ENCODE measurements at places on chromosomes 1 and 21. TPM values are rescaled to one million over a fixed set of nuclear protein-coding genes. Genes with fewer than 3 reads are reported as not detected.
A peak's percentile ranks its signal among the peaks of the same experiment; 100 is the strongest.

- H3K4me1 ChIP-seq, result no peaks in the 10 kb centered on the region
- no peaks in the 10 kb centered on the region for H3K27me3 ChIP-seq
- no peak overlapping the region for H3K27ac ChIP-seq
- H3K4me3 ChIP-seq, result no peak overlapping the region
These were observed 63.9 kb downstream of the CHIA start for GRCh38 chr1:111354584-111354983.

DNA sequence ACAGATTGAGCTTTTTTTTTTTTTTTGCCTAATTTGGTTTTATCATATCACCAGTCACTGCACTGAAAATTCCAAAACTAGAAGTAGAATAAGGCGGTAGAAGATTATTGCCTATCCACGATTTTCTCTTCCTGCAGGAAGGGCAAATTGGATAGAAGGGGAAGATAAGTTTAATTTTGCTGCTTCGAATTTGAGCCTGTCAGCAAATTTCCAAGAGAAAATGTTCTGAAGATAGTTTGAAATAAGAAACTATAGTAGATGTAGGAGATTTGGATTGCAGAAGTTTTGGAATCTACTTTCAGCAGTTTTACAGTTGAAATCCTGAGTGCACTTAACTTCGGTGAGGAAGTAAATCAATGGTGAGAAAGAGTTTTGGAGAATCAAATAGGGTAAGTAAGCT lies 164.9 kb downstream of the PTBP2 start:
- no peaks in the 10 kb centered on the region for H3K27me3 ChIP-seq
- DNase-seq, result no peak
- H3K4me1 ChIP-seq, result no peaks in the 10 kb centered on the region
- no peak overlapping the region for H3K27ac ChIP-seq

Gene LIN28A
- total RNA-seq, result not detected

DNA sequence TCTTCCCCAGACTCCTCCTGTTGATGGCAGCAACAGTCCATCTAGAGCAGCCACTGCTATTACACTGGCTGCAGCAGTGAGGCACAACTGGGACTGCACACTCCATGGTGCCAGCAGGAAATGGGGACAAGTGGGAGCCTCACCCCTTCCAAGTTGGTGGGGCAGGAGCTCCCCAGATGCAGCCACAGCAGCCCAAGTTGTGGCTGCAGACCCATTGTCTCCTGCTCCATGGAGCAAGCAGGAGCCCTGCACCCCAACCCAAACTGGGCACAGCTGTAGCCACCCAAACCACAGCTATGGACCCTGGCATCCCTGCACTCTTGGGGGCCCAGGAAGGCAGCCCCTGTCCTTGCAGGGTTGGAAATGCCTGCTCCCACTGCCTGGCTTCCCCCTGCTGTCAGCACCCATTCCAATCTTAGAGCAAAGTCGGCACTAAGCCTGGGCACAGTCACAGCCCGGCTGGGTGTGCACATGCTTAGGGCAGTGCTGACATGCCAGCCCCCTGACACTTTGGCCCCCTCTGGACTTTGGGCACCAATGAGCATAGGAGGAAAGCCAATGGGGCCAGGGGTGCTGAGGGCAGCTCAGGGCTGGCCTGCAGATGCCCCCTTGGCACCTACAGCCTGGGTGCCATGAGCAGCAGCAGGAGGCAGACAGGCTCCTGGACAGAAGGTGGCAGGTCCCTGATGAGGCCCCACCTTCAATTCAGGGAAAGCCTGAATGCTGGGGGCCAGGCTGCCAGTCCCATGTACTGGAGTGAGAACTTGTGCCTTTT lies 44.0 kb downstream of the MATN1 start:
- peaks cover 11% of the 10 kb centered on the region for H3K27me3 ChIP-seq
- H3K4me1 ChIP-seq, result peaks cover 46% of the 10 kb centered on the region
- H3K36me3 ChIP-seq, result no peaks in the 10 kb centered on the region
- DNase-seq, result peak; percentile 58
- no peak overlapping the region for H3K27ac ChIP-seq

- DNase-seq, result no peak
- H3K4me1 ChIP-seq, result no peaks in the 10 kb centered on the region
- no peaks in the 10 kb centered on the region for H3K27me3 ChIP-seq
- no peak overlapping the region for H3K27ac ChIP-seq
- H3K4me3 ChIP-seq, result no peak overlapping the region
These were observed 196.4 kb downstream of the KAZN start for GRCh38 chr1:14794906-14795305.

Gene LRRC53
- not detected for total RNA-seq

- no peak for DNase-seq
- no peak overlapping the region for H3K27ac ChIP-seq
These were observed 121.6 kb upstream of the BARHL2 start for GRCh38 chr1:90838720-90839119.

DNA sequence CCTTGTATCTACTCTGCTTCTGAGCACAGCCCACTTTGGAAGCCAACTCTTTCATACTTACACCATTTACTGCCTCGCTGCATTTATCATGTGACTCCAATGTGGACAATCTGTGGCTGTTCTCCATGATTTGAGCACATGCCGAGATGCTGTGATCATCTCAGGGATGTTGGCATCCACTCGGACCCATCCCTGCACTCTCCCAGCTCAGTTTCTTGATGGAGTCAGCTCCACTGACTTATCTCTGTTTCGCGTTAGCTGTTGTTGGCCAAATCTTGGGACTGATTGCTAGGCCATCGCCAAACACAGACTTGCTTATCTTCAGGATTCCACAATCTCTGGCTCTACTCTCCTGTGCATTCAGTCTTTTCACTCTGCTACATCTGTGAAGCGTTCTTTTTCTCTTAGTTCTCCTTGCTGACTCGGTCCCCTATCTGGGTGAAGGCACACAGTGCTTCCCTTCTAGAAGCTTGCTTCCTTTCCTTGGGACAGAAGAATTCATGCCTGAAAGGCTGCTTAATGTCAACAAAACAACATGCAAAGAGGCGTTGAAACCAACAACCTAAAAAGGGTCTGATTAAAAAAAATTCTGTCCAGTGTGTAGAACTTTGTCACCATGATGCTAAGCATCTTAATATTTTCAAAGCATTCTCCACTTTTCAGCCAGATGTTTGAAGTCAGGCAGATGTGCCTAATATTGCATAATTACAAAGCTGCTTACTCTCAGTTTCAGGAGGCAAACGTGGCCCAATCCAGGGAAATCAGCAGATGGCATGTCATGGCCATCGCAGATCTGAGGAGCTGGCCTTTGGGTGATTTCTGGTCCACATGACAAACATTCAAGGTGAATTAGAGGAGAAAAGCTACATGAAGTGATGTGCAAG lies 120.7 kb downstream of the NGF start:
- no peak overlapping the region for H3K4me3 ChIP-seq
- H3K4me1 ChIP-seq, result no peaks in the 10 kb centered on the region
- no peak for DNase-seq

DNA sequence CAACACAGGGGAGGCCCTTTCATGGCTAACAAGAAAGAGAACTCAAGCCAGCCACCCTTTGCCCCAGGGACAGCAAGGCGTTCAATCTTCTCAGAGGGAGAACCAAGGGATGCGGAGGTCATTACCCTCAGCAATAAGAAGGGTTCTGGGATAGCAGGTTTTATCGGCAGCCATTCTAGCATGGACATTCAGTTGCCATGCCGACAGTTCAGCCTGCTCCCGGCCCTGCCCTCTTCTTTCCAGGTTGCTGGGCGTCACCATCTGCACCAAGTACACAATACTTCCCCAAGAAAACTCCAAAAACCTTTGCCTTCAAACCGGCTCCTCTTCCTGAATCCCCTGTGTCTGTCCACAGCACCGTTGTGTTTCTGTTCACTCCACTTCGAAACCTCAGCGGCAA lies 47.1 kb downstream of the SYT2 start:
- H3K27me3 ChIP-seq, result no peaks in the 10 kb centered on the region
- no peak overlapping the region for H3K4me3 ChIP-seq
- no peak for DNase-seq
- no peaks in the 10 kb centered on the region for H3K4me1 ChIP-seq

Gene ST6GALNAC5
- 6.4 TPM for total RNA-seq

GRCh38 chr1:18413541-18414305 lies 67.0 kb upstream of the KLHDC7A start:
- no peak for DNase-seq
- H3K36me3 ChIP-seq, result no peaks in the 10 kb centered on the region
- H3K27me3 ChIP-seq, result no peaks in the 10 kb centered on the region
- H3K4me3 ChIP-seq, result no peak overlapping the region
- no peak overlapping the region for H3K27ac ChIP-seq

Gene SCP2
- total RNA-seq, result 127 TPM

DNA sequence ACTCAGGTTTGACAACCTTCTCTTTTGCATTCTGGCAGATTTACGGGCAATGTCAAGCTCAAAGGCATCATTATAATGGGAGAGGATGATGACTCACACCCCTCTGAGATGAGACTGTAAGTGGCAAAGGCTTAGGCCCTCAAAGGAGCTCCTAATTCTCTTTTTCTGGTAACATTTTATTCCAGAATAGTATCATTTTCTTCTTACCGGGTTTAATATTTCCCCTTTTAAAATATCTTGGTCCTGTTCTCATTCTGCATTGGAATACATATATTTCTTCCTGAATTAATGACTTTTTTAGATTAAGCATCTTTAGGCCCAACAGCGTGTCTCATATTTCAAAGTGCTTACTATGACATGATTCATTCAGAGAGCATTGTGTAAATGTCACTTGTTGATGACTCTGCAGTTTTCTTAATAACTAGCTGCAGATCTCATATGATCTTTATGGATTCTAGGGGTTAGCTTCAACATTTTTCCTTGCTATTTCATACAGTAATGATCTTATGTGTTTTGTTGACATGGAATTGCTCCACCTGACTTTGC lies 1.7 kb downstream of the PITHD1 start:
- H3K27me3 ChIP-seq, result no peaks in the 10 kb centered on the region
- no peak for DNase-seq
- H3K4me1 ChIP-seq, result peaks cover 25% of the 10 kb centered on the region

GRCh38 chr1:4331767-4332163 lies 322.6 kb upstream of the AJAP1 start:
- DNase-seq, result no peak
- H3K4me1 ChIP-seq, result no peaks in the 10 kb centered on the region
- no peak overlapping the region for H3K27ac ChIP-seq
- H3K27me3 ChIP-seq, result peaks cover 17% of the 10 kb centered on the region
- H3K4me3 ChIP-seq, result no peak overlapping the region

- no peak overlapping the region for H3K27ac ChIP-seq
- no peaks in the 10 kb centered on the region for H3K27me3 ChIP-seq
- no peaks in the 10 kb centered on the region for H3K36me3 ChIP-seq
- no peak for DNase-seq
- H3K4me3 ChIP-seq, result no peak overlapping the region
These were observed 631.9 kb upstream of the PKN2 start for GRCh38 chr1:88052167-88052566.

DNA sequence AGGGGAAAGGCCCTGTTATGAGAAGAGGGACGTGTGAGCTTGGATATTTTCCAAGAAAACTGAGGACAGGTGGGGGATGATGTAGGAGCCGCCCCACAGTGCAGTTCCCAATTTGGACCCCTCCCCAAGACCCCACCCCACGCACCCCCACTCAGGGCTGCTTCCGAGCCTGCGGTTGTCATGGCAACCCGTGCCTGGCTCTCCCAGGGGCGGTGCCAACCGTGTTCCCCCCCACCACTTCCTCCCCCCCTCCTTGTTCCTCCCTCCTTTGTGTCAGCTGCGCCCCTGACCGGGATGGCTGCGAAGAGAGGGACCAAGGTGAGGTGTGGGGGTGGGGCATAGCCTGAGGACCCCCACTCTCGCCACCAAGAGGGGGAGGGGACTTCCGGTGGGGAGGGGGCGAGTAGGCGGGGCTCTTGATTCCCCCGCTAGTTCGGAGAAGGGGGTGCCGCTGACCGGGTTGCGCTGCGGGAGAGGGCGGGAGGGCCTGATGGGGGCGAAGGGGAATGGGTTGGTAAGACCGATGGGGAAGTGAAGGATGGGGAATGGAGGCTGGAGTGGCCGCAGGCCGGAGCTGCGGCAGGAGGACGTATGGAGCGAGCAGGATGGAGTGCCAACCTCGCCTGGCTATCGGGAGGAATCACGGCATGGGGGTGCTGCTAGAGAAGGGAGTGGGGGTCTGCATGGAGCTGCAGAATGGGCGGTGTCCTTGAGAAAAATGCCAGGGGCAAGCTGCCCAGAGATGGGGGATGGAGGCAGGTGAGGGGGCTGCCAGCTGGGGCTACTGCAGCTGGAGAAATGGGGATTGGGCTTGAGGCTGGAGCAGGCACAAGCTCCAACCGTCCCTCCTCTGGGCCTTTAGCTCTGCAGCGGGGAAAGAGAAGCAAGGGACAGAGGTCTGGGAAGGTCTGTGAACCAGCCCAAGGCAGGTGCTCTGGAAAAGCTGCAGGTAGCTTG lies 953 bp downstream of the TRIM46 start:
- H3K4me1 ChIP-seq, result no peaks in the 10 kb centered on the region
- peaks cover under 1% of the 10 kb centered on the region for H3K36me3 ChIP-seq
- H3K4me3 ChIP-seq, result peak overlapping the region; percentile 79
- H3K27me3 ChIP-seq, result peaks cover 29% of the 10 kb centered on the region

GRCh38 chr1:14945132-14946010 lies 208.2 kb upstream of the TMEM51 start:
- H3K4me1 ChIP-seq, result peaks cover 51% of the 10 kb centered on the region
- peak overlapping the region; percentile 87 for H3K27ac ChIP-seq
- H3K4me3 ChIP-seq, result peak overlapping the region; percentile 1
